Hematopoietic multipotent progenitor cell treated with erythropoietin and hydrocortisone succinate and interleukin-3 and kit ligand, for 8 days (in vitro differentiated cells): ENCODE measurements at places on chromosomes 6 and 20.

GRCh38 chr6:89268776-89269175, 46.3 kb downstream of the GABRR2 start:
- DNase-seq: no peak

GRCh38 chr20:47740862-47741184, 44.5 kb downstream of the SULF2 start:
- no peak for DNase-seq

DNA sequence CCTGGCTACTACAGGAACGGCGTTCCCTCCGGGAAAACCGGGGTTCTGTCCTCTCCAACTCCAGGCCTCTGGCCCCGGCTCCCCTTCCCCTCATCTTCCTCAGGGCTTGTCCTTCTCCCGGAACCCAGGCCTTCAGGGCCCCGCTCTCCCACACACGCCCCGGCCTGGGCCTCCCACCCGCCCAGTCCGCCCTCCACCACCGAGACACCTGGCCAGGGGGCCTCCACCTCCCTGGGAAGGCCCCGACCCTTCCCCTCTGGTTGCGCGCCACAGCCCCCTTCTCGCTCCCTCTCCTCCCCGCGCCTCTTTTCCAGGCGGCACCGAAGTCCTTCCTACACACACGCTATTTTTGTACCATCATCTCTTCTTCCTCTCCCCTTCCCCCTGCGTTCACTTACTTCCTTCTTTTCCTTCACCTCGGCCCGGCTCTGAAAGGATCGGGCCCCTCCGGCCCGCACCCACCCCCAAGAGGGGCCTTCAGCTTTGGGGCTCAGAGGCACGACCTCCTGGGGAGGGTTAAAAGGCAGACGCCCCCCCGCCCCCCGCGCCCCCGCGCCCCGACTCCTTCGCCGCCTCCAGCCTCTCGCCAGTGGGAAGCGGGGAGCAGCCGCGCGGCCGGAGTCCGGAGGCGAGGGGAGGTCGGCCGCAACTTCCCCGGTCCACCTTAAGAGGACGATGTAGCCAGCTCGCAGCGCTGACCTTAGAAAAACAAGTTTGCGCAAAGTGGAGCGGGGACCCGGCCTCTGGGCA, 1.3 kb upstream of the SIRPA start:
- DNase-seq: no peak

DNA sequence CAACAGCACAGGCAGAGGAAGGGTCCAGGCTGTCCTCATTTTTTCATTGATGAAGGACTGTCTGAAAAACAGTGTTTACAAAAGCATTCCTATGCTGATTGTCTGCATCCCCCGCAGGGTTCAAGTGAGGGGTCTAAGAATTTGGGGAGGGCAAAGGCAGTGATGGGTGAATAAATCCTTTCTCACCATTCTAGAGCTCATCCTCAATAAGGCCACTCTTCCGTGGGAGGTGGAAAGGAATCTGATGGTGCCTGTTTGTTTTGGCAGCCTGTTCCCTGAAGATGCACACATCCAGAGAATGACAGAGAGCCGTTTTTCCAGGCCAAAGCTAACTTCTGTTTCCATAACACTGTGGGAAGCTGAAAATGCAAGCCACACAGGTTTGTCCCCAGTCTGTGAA, 164.5 kb downstream of the MOXD1 start:
- no peak for DNase-seq

GRCh38 chr20:32045999-32046398, 6.0 kb upstream of the HCK start:
- DNase-seq: no peak

- no peak for DNase-seq
These were observed 187.6 kb downstream of the CD83 start for GRCh38 chr6:14305131-14305530.

- no peak for DNase-seq
These were observed 54.4 kb upstream of the CEP85L start for GRCh38 chr6:118705544-118706491.

- no peak for DNase-seq
These were observed 52.6 kb upstream of the SLC22A1 start for GRCh38 chr6:160069050-160069454.

DNA sequence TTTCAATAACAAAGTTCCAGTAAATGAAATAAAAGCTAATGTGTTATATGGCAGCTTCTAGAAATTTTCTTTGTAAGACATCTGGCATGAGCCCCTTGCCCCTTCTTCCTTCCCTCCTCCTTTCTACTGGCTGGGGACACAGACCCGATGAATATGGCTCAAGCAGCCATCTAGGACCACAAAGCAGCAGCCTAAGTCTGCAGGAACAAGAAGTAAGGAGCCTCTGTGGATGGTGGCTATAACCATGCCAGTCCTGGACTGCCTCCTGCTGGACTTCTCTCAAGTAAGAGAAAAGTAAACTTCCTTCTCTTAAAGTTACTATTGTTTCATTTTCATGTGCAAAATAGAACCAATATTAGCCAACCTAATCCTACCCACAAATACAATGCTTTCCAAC, 114.9 kb upstream of the DST start:
- peak; percentile 7 for DNase-seq

GRCh38 chr6:128240024-128240428, 280.4 kb downstream of the PTPRK start:
- no peak for DNase-seq

DNA sequence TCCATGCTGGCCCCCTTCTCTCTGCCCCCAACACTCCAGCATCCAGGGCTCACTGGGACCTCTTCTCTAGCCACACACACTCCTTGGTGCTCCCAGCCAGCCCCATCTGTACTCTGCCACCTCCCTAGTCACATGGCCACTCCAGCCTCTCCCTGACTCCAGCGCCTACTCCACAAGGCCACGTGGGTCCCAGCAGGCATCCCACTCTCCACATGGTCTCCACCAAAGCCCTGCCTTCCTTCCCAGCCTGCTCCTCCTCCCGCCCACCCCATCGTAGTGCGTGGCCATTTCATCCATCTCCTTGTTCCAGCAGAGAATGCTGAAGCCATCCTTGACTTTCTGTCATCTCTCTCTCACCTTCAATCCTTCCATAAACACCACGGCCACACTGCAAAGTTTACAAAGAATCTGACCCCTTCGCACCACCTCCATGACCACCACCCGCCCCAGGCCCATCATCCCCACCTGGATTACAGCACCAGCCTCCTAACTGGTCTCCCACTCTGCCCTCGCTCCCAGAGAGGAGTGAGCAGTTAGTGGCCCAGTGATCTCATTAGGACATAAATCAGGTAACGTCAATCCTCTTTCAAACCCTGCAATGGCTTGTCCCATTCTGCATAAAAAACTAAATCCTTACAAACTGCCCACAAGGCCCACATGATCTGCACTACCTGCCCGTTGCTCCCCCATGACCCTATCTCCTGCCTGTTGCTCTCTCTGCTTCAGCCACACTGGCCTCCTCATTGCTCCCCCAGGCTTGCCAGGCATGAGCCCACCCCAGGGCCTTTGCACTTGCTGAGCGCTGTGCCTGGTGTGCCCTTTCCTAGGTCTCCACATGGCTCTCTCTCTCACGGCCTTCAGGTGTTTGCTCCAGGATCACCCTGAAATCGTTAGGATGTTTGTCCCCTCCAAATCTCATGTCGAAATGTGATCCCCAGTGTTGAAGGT, 96.2 kb downstream of the GRM4 start:
- no peak for DNase-seq

- no peak for DNase-seq
These were observed 21.7 kb downstream of the KIAA1755 start for GRCh38 chr20:38238829-38239228.

DNA sequence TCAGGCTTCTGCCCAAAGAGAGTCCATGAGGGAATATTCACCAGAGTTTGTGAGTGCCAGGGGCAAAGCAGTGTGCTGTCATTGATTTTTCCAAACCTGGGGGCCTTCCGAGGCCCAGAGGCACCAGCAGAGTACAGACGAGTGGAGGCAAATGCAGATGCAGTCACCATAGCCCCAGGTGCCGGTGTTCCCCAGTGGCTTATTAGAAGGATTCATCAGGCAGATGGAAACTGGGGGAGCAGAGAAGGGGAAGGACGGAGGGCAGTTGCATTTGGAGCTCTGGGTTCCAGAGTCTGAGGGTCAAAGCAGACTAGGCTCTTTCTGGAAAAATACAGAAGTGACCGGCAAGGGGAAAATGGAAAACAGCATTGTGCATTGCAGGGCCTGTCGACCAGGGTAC, 184.2 kb downstream of the ANKRD60 start:
- DNase-seq: no peak

GRCh38 chr20:17223553-17223952, 3.3 kb upstream of the PCSK2 start:
- no peak for DNase-seq

DNA sequence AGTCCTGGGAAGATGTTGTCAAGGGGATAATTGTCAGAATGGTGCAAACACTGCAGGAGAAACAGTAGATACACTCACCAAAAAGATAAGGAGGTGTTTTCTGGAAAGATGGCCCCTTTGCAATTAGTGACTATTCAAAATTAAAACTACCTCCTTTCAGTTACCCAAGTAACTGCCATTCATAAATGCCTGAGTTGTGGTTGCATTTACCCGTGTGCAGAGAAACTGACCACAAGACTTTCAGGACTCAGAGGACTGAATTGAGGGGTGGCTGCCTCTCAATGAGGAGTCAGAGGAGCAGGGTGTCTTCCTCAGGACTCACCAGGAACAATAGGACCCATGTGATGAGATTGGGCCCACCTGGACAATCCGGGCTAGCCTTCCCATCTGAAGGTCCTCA, 39.0 kb downstream of the GCM1 start:
- no peak for DNase-seq

- no peak for DNase-seq
These were observed 109.9 kb downstream of the GFRAL start for GRCh38 chr6:55437141-55437540.

DNA sequence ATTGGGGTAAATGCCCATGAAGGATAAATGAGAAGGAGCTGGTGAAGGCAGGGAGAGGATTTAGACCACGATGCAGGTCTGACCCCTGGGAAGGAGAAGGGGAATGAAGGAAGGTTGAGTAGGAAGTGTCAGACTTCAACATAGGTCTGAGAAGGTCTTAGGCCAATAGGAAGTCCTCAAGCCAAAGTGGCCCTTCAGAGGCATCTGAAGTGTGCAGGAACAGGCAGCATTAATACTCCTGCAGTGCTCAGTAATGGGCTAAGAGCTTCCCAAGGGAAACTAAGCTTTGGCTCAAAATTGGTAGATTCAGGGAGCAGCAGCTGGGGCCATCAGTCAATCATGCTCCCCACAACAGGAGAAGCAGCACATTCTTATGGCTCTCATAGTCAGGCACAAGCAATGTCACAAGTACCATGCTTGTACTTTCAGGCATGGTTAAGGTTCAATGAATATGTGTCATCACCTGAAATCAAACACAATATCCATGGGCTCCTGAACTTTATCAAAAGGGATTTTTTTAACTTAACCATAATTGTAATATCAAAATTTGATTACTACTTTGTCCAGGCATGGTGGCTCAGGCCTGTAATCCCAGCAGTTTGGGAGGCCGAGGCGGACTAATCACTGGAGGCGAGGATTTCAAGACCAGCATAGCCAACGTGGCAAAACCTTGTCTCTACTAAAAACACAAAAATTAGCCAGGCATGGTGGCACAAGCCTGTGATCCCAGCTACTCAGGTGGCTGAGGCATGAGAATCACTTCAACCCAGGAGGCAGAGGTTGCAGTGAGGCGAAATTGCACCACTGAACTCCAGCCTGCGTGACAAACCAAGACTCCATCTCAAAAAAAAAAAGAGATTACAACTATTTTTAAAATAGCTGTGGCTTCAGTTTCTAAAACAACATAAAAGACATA, 9.9 kb downstream of the RALGAPA2 start:
- no peak for DNase-seq

GRCh38 chr20:54680872-54681619, 205.7 kb downstream of the DOK5 start:
- peak; percentile 60 for DNase-seq

DNA sequence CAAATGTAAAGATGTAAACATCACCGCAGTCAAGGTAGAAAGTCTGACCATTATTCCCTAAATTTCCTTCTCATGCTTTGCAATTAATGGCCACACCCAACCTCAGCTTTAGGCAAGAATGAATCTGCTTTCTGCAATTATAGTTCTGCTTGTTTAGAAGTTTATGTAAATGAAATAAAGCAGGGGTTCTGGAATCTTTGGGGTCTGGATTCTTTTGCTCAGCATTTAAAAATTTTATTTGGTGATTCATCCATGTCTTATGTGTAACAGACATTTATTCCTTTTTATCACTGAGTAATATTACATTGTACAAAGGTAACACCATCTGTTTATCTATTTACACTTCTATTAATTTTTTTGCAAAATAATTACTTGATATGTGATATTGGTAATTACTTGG, 613.6 kb downstream of the UTRN start:
- no peak for DNase-seq

- no peak for DNase-seq
These were observed 291.4 kb downstream of the ADGB start for GRCh38 chr6:146890172-146890571.

DNA sequence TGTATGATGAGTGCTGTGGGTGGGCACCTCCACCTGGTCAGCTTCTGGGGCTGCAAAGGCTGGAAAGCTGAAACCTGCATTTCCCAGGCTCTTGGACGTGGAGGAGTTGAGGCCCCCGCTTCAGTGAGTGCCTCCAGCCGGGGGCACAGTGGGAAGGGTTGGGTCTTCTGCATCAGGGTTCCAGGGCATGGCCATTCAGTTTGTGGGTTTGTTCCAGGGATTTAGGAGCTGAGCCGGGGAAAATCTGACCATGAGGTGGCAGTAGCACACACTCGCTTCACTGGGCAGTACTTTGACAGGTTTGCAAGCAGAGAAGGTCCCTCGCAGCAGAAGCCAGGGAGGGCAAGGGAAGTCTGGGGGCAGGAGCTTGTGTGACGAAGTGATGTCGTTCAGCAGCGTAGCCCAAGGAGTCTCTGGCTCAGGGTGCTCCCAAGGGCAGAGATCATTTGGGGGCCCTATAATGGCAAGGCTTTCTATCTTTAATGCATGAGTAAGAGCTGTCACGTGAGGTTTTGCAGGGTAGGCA, 69.5 kb upstream of the SULF2 start:
- peak; percentile 17 for DNase-seq

DNA sequence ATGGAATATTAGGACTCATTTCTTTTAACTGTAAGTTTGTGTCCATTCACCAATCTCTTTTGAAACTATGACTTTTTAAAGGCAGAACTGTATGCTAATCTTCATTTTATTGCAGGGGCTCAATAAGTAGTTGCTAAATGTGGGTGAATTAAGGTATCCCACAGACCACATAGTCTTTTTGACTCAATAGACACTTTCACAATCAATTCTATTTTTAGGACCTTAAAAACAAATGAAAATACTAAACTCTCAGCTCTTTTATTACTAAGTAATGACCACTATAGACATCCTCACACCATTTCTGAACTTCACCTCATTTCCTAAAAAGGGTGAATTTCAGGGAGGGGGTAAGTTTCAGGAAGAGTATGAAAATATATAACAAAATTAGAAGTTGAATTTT, 106.8 kb upstream of the BEND6 start:
- no peak for DNase-seq

GRCh38 chr20:4329232-4329631, 313.9 kb upstream of the RNF24 start:
- DNase-seq: no peak

DNA sequence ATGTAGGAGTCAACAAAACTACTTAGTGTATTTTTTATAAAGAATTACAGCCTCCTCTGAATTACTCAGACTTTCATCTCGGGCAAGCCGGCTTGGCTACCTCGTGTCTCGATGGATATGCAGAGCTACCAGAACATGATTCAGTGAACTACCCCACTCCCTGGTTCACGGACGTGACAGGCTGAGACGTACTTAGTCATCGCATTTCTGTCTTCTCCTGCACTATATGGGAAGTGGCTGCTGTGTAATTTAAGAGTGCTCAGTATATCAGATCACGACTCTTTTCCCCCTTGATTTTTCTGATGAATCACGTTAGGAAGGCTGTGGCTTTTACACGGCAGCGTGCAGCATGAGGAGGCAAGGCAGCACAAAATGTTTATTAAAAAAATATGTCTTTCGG, 302.7 kb upstream of the ZFP64 start:
- no peak for DNase-seq
